ENCODE measurements at places on chromosomes 7 and 10.

- DNase-seq: no peak
Measured at GRCh38 chr7:145092766-145093165, 256.9 kb upstream of the TPK1 start.

- DNase-seq: no peak
Measured at GRCh38 chr7:47422611-47423010, 159.3 kb downstream of the TNS3 start.

- no peak for DNase-seq
Measured at GRCh38 chr7:151425670-151426440, 14.1 kb downstream of the CRYGN start.

DNA sequence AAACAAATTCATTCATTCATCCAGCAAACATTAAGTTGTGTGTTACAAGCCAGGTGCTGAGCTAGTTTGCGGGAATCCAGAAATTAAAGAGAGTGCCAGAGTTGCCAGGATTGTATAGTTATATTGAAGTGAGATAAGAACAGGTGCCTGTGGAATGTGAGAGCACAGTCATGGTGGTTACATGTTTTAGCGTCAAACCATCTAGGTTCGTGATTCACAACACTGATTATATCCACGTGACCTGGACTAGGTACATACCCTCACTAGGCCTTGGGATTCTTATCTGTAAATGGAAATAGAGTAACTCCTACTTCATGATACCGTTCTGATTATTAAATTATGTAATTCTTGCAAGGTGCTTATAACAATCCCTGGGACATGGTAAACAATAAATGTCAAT is 24.5 kb upstream of the CDK1 start:
- no peak for DNase-seq

DNA sequence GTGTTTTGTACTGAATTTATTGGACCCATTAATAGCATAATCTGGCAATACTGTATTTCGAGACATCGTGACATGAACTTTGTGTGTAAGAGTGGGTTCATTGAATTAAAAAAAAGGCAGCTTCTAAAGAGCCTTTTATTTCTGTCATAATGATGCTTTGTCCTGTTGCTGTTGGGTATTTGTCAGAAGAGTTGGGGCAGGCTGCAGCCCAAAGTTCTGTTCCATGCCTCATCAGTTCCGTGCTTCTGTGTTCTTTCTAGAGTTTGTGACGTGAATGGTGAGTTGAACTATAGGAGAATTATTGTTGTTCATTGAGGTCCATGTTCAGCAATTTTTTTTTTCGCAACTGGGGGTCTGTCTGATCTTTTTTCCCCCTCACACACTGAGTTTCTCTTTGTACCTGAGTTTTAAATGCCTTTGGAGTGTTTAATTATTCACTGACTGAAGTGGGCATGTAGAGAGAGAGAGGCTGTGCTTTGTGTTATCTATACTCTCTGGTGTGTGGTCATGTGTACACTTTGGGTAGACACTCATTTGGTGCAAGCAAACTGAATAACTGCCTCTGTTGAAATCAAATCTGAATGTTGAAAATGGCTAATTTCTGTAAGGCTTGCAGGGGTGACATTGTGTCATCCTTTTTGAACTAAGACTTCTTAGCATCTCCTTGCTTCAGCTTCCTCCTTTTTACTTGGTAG is 69.8 kb downstream of the ADD3 start:
- DNase-seq: peak; percentile 99

- DNase-seq: peak; percentile 14
Measured at GRCh38 chr10:23171232-23171876, 20.8 kb upstream of the PTF1A start.

DNA sequence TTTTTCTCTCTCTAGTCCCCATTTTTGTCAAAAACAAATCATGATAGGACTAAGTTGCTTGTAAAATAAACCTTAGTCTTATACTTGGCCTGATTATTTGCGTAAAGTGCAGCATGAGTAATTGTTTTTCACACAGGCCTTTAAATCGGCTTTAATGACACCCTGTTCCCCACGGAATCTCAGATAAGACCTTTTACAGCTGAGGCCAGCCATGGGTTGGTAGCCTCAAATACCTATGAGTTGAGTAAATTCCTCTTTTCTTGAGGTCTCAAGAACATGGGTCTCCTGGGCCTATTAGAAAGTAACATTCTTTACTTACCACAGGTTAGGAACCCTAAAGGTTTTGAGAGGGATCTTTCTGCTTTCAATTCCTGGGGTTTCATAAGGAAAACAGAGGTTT is 761.0 kb upstream of the PHF14 start:
- no peak for DNase-seq

- peak; percentile 45 for DNase-seq
Measured at GRCh38 chr7:96178581-96178980, 143.3 kb downstream of the SLC25A13 start.

- DNase-seq: peak; percentile 79
Measured at GRCh38 chr7:128841921-128842673, 11.9 kb downstream of the FLNC start.

GRCh38 chr10:13659887-13660550 is 73.3 kb downstream of the PRPF18 start:
- peak; percentile 59 for DNase-seq

DNA sequence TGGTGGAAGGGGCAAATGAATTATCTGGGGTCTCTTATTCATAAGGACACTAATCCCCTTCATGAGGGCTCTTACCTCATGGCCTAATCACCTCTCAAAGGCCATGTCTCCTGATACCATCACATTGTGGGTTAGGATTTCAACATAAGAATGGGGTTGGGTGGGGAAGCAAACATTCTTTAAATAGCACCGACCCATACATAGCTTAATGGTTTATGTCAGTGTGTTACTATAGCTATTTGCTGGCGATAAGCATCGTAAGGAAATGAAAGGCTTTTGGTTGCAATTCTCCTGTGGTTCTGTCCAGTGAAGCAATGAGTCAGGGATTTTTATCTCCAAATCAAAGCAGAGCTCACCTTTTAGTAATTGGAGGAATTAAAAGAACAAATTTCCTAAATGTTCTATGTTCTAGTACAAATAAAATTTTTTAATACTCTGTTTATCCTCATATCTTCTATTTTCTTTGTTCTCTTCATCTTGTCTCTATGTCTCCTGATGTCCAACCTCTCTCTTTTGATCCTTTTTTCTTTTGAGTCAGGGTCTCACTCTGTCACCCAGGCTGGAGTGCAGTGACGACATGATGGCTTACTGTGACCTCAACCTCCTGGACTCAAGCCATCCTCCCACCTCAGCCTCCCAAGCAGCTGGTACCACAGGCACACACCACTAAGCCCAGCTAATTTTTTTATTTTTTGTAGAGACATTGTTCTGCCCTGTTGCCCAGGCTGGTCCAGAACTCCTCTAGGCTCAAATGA is 57.0 kb upstream of the GLCCI1 start:
- no peak for DNase-seq
